Effector memory CD4-positive, alpha-beta T cell (primary cell): ENCODE measurements at places on chromosomes 7 and 10.

DNA sequence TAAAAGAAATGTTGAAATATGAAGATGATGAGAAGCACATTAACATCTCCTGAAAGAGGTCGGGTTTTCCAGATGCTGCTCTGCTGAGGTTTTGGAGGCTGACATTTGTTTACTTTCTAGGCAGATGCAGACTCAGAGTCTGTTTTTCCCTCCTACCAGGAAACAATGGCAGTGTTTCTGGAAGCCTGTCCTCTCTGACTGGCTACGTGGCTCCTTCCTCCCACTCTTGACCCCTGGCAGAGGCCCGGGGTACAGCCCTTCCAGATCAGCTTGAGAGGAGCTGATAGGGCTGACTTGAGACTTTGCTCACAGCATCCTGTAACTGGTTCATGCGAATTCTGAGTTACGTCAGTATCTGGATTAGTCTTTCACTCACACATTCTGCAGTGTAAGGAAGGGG lies 41.1 kb upstream of the IL15RA start:
- H3K36me3 ChIP-seq: peaks cover 71% of the 10 kb centered on the region
- no peak for DNase-seq
- H3K27me3 ChIP-seq: no peaks in the 10 kb centered on the region

- H3K36me3 ChIP-seq: no peaks in the 10 kb centered on the region
- no peaks in the 10 kb centered on the region for H3K27me3 ChIP-seq
- DNase-seq: no peak
- H3K4me3 ChIP-seq: no peak overlapping the region
These were observed 350.1 kb downstream of the KIF20B start for GRCh38 chr10:90051474-90051873.

GRCh38 chr7:26404189-26404996 lies 112.7 kb downstream of the SNX10 start:
- no peaks in the 10 kb centered on the region for H3K36me3 ChIP-seq
- DNase-seq: no peak
- H3K27ac ChIP-seq: no peak overlapping the region
- H3K4me3 ChIP-seq: no peak overlapping the region

- no peaks in the 10 kb centered on the region for H3K36me3 ChIP-seq
- H3K4me3 ChIP-seq: no peak overlapping the region
- no peaks in the 10 kb centered on the region for H3K4me1 ChIP-seq
- no peak overlapping the region for H3K27ac ChIP-seq
- no peaks in the 10 kb centered on the region for H3K27me3 ChIP-seq
- no peak for DNase-seq
These were observed 209.4 kb downstream of the ZMYND11 start for GRCh38 chr10:344582-345200.

DNA sequence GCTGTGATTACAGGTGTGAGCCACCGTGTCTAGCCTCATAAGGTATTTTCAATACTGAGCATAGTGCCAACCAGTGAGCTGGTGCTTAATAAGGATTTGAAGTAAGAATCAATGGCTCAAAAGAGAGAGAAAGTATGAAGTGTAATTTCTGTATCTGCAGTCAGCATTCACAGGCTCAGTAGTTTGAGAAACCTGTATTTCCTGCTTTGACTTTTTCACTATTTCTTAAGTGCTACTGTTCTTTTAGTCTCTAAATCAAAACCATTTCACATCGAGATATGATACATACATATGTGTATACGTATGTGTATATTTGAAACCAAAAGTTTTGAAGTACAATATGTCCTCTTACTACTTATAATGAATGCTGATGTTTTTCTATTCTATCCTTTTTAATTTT lies 189.9 kb downstream of the PPP1R9A start:
- DNase-seq: no peak
- H3K27ac ChIP-seq: no peak overlapping the region
- H3K36me3 ChIP-seq: no peaks in the 10 kb centered on the region
- H3K27me3 ChIP-seq: no peaks in the 10 kb centered on the region
- H3K4me3 ChIP-seq: no peak overlapping the region

GRCh38 chr7:20219446-20220292 lies 2.5 kb upstream of the MACC1 start:
- no peak overlapping the region for H3K4me3 ChIP-seq
- H3K27me3 ChIP-seq: no peaks in the 10 kb centered on the region
- H3K27ac ChIP-seq: no peak overlapping the region
- DNase-seq: no peak
- H3K36me3 ChIP-seq: no peaks in the 10 kb centered on the region

GRCh38 chr7:80650030-80650429 lies 11.6 kb downstream of the CD36 start:
- H3K27me3 ChIP-seq: no peaks in the 10 kb centered on the region
- no peaks in the 10 kb centered on the region for H3K4me1 ChIP-seq
- H3K4me3 ChIP-seq: no peak overlapping the region
- DNase-seq: no peak

- DNase-seq: no peak
- no peak overlapping the region for H3K4me3 ChIP-seq
- H3K27ac ChIP-seq: peak overlapping the region; percentile 76
- H3K4me1 ChIP-seq: peaks cover 44% of the 10 kb centered on the region
These were observed 7.5 kb downstream of the DUSP5 start for GRCh38 chr10:110505130-110505770.

- no peak overlapping the region for H3K27ac ChIP-seq
- no peaks in the 10 kb centered on the region for H3K27me3 ChIP-seq
- no peak for DNase-seq
- peaks cover 4% of the 10 kb centered on the region for H3K4me1 ChIP-seq
- no peak overlapping the region for H3K4me3 ChIP-seq
These were observed 52.9 kb downstream of the ZNF467 start for GRCh38 chr7:149720372-149721083.

DNA sequence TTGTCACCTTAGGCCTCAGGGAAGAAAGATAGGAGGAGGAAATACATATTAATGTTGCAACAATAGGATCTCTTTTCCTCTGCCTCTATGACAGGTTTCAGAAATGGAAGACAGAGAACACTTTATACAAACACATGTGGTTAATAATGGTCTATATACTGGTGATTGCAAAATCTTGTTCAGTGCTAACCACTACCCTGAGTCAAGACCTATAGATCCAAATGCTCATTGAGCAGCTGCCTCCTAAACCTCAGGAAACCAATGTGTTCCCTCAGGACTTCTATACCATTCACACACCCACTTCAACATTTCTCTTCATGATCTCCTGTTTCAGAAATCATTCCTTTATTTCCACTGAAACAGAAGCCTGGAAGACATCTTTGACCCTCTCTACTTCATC lies 32.5 kb upstream of the VWDE start:
- no peaks in the 10 kb centered on the region for H3K27me3 ChIP-seq
- H3K4me1 ChIP-seq: no peaks in the 10 kb centered on the region
- DNase-seq: no peak
- H3K36me3 ChIP-seq: no peaks in the 10 kb centered on the region

- H3K4me3 ChIP-seq: no peak overlapping the region
- no peaks in the 10 kb centered on the region for H3K36me3 ChIP-seq
- no peaks in the 10 kb centered on the region for H3K27me3 ChIP-seq
- H3K27ac ChIP-seq: no peak overlapping the region
- no peak for DNase-seq
These were observed 228.4 kb upstream of the DGKB start for GRCh38 chr7:15130666-15131541.

DNA sequence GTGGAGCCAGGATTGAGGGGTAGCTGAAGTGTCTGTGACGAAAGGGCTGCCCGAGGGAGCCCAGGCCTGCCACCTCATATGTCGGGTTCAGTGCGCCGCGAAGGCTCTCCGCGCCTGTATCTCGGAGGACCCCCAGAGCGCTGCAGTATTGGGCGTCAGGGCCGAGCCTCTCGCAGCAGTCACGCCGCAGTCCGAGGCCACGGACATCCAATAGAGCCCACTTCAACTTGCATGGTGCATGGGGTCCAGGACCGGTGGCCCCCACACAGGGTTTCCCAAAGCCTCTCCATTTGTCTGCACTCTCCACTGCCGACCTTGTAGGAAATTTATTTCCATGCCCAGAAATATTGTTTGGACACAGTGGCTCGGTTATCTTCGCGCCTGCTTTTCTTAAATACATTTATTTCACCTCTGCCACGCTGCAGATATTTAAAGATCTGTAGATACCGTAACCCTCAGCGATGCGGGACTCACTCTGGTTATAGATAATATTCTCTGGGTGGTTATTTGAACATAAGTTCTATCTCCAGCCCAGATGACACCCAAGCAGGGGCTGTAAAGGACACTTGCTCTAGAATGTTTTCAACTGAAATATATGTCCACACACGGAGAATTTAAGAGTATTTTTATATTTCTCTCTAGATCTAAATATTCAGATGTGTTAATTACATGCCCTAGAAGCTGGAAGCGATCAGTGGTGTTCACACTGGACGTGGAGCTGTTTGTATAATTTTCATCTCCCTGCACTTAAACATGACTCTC lies 5.1 kb upstream of the ZNF503 start:
- H3K36me3 ChIP-seq: no peaks in the 10 kb centered on the region
- H3K27me3 ChIP-seq: peaks cover 70% of the 10 kb centered on the region
- H3K4me1 ChIP-seq: peaks cover 29% of the 10 kb centered on the region
- DNase-seq: no peak
- no peak overlapping the region for H3K27ac ChIP-seq

DNA sequence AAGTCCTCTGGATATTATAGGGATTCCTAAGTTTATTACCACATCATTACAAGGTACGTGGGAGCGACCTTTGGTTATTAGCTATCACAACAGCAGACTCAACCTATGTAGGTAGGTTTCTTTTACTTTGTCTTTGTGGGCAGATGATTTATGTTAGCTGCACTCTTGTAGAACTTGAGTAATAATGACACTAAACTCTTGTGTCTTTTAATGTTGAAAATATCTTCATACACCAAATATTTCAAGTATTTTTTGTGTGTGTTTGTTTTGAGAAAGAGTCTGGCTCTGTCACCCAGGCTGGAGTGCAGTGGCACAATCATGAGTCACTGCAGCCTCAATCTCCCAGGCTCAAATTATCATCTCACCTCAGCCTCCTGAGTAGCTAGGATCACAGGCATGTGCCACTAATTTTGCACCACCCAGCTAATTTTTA lies 19.2 kb upstream of the SUPV3L1 start:
- H3K27ac ChIP-seq: no peak overlapping the region
- no peak for DNase-seq
- H3K36me3 ChIP-seq: peaks cover 44% of the 10 kb centered on the region

- no peak overlapping the region for H3K4me3 ChIP-seq
- H3K36me3 ChIP-seq: no peaks in the 10 kb centered on the region
- H3K27ac ChIP-seq: no peak overlapping the region
- no peak for DNase-seq
These were observed 77.0 kb downstream of the OSBPL3 start for GRCh38 chr7:24902931-24903330.

DNA sequence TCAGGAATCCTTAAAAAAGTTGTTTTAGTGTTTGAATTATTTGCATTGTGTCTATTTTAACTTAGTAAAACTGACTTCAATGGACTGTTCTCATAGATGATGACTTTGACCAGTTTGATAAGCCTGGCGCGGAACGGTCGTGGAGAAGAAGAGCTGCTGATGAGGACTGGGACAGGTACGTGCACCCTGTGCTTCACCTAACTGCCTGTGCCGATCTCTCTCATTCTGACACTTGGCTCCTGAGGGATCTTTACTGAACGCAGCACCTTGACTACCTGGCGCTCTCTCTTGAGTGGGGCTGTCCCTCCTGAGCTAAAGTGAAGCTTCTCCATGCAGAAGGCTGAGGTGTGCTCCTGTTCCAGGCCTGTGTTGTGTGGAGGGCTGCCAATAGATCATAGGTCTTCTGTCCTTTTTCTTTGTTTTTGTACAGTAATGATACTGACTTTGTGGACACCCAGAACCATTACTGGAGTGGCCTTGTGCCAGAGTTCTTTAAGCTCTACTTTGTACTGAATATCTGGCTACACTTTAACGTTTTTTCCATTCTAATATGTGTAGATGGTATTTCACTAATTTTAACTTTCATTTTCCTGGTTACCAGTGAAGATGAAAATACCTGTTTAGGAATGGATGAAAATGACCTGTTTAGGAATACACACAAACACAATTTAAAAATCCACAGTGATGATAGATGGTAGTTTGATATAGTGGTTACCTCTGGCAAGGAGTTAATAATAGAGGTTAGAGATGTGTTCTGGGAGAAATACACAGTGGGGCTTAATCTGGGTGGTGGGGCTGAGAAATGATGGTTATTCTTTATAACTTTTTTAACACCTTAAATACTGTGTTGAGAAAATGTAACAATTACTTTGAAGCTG lies 20.9 kb downstream of the RBM33 start:
- no peak for DNase-seq
- H3K36me3 ChIP-seq: peaks cover 12% of the 10 kb centered on the region
- no peak overlapping the region for H3K4me3 ChIP-seq
- H3K27me3 ChIP-seq: no peaks in the 10 kb centered on the region
- H3K27ac ChIP-seq: no peak overlapping the region

GRCh38 chr10:22244001-22244400 lies 26.2 kb upstream of the EBLN1 start:
- no peak overlapping the region for H3K4me3 ChIP-seq
- no peak overlapping the region for H3K27ac ChIP-seq
- no peaks in the 10 kb centered on the region for H3K36me3 ChIP-seq
- no peak for DNase-seq

DNA sequence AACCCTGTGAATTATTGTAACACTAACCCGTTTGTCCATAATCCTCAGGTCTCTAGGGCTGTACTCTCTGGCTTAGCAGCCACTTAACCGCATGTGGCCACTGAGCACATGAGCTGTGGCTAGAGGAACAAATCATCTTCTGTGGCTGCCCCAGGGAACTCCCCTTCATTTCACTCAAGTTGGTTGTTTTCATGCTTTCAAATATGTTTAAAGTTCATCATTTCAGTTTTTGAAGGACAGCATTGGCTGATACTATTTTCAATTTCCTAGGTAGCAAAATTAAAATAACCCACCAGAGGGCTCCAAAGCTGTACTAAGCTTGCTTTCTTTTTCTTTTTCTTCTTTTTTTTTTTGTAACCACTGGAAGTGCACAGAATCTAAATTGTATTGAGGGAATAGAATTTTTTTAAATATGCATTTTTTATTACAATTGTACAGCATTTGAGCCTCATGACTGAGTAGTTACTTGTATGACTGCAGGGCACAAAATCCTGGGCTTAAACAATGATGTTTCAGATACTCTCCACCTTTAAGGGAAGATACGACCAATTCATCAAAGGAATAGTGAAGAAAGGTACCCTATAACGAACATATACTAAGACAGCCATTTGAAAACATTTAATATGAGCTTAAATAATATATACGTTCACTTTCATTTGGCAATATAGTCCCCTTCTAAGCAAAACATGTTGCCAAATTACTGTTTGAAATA lies 38.6 kb downstream of the MRC1 start:
- H3K27me3 ChIP-seq: no peaks in the 10 kb centered on the region
- H3K4me3 ChIP-seq: no peak overlapping the region
- H3K36me3 ChIP-seq: no peaks in the 10 kb centered on the region
- no peak overlapping the region for H3K27ac ChIP-seq
- no peaks in the 10 kb centered on the region for H3K4me1 ChIP-seq

DNA sequence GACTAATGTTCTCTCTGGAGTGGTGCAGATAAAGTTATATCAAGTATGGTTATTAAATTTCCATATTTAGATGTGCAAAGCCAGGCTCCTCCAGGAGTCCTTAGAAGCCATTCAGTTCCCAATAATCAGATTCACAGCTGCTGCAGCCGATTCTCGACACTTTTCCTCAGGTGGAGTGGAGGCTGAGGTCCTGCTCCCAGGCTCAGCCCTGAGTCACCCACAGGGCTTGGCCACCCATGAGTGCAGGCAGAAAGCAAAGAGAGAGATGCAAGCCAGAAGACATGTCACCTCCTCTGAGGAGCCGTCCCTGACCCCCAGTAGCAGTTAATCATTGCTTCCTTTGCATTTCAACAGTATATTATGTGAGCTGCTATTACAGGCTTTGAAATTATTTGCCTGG lies 36.3 kb upstream of the NANOS1 start:
- no peak overlapping the region for H3K4me3 ChIP-seq
- no peaks in the 10 kb centered on the region for H3K4me1 ChIP-seq
- H3K27me3 ChIP-seq: no peaks in the 10 kb centered on the region
- DNase-seq: no peak
- no peaks in the 10 kb centered on the region for H3K36me3 ChIP-seq
